ENCODE measurements at places on chromosomes 5 and 9. TPM values are rescaled to one million over a fixed set of nuclear protein-coding genes. Genes with fewer than 3 reads are reported as not detected.
A peak's percentile ranks its signal among the peaks of the same experiment; 100 is the strongest.

GRCh38 chr9:84697509-84698114 is 28.1 kb downstream of the NTRK2 start:
- H3K36me3 ChIP-seq: no peaks in the 10 kb centered on the region
- no peak overlapping the region for H3K27ac ChIP-seq

- H3K27me3 ChIP-seq: no peaks in the 10 kb centered on the region
- no peak overlapping the region for H3K27ac ChIP-seq
- no peak for DNase-seq
- no peaks in the 10 kb centered on the region for H3K4me1 ChIP-seq
Measured at GRCh38 chr5:149646564-149646963, 65.3 kb downstream of the ARHGEF37 start.

DNA sequence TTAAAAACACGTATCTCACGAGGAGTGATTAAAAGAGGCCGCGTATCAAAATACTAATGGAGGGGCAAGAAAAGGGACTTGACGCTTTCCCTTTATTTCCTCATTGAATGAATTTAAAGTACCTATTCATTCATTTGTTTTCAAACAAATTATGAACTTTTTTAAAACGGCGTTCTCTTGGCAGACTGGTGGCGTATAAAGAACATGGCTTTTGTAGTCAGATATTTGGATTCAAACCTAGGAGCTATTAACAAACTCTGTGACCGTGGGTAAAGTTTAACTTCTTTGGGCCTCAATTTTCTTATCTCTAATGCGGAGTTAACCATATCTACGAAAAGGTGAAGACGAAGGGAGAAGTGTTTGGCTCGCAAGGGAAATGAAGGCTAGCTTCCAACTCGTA is 876 bp downstream of the CAAP1 start:
- H3K36me3 ChIP-seq: no peaks in the 10 kb centered on the region
- peaks cover 26% of the 10 kb centered on the region for H3K4me1 ChIP-seq
- peak overlapping the region; percentile 98 for H3K27ac ChIP-seq
- no peaks in the 10 kb centered on the region for H3K27me3 ChIP-seq
- no peak for DNase-seq
- peak overlapping the region; percentile 89 for H3K4me3 ChIP-seq

Gene HRH2
- 22.0 TPM for total RNA-seq

GRCh38 chr9:104463864-104464263 is 40.2 kb upstream of the OR13F1 start:
- H3K36me3 ChIP-seq: no peaks in the 10 kb centered on the region
- no peaks in the 10 kb centered on the region for H3K27me3 ChIP-seq
- H3K4me3 ChIP-seq: no peak overlapping the region
- no peak for DNase-seq
- H3K4me1 ChIP-seq: no peaks in the 10 kb centered on the region

Gene GRM6
- not detected for total RNA-seq

DNA sequence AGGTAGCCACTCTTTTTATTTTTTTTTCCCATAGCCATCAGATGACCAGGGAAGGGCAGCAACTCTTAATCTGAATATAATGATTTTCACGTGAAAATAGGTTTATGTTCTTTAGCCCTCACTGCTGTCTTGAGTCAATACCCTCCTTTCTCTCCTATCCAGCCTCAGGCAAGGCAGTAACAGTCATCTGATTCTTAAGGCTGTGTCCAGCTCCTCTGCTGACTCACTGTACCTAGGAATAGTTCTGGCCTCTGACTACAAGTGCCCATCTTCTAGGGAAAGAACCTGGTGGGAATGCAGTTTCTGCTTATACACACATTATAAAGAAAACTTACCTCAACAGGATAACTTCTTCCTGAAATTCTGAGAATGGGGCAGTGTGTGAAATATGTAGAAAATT is 30.7 kb downstream of the DHX29 start:
- no peaks in the 10 kb centered on the region for H3K4me1 ChIP-seq
- H3K27ac ChIP-seq: no peak overlapping the region
- H3K36me3 ChIP-seq: no peaks in the 10 kb centered on the region
- no peak overlapping the region for H3K4me3 ChIP-seq

DNA sequence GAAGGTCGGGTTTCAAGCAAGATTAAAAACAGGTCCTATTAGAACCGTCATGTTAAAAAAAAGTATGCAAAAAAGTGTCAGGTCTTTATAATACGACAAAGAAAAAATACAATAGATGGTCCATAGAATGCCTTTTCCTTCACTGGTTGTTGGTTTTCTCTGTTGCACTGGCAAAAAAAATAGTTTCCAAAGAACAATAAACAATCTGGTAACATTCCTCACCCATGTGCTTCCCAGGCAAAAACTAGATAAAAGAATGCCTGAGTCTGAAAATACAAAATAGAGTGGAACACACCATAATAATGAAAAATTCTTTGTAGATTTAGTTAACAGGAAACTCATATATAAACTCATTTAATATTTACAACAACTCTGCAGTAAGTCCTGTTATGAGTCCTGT is 590.0 kb upstream of the DMAC1 start:
- H3K36me3 ChIP-seq: no peaks in the 10 kb centered on the region
- no peak overlapping the region for H3K4me3 ChIP-seq
- no peak for DNase-seq
- no peaks in the 10 kb centered on the region for H3K27me3 ChIP-seq

- no peaks in the 10 kb centered on the region for H3K27me3 ChIP-seq
- no peak for DNase-seq
- no peak overlapping the region for H3K4me3 ChIP-seq
Measured at GRCh38 chr5:6083311-6083978, 294.9 kb downstream of the MED10 start.

DNA sequence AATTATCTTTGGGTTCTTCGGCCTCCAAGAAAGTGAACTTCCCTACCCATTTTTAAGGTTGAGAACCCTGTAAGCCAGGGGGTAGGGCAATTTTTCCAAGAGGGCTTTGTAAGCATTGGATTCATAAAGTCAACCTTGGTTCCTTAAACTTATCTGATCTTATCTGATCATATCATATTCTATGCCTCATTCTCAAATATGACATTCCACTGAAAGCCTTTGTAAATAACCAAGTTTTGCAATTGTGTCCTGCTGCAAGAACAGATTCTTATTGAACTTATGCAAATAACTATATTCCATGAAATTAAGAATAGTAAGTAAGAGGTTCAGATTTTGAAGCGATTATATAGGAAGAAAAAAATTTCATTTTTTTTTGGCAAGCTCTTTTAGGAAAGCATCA is 649.5 kb downstream of the LRRC70 start:
- no peaks in the 10 kb centered on the region for H3K27me3 ChIP-seq
- no peak for DNase-seq
- H3K4me3 ChIP-seq: no peak overlapping the region
- no peaks in the 10 kb centered on the region for H3K36me3 ChIP-seq
- no peaks in the 10 kb centered on the region for H3K4me1 ChIP-seq

Gene PCDH1
- 65.0 TPM for total RNA-seq

Gene TLX3
- not detected for total RNA-seq

GRCh38 chr9:133375116-133375723 is 640 bp downstream of the SURF4 start:
- peak overlapping the region; percentile 97 for H3K27ac ChIP-seq
- H3K4me3 ChIP-seq: peak overlapping the region; percentile 91
- H3K27me3 ChIP-seq: no peaks in the 10 kb centered on the region

Gene LEAP2
- 1.2 TPM for total RNA-seq

Gene PDE6A
- total RNA-seq: not detected

Gene TAL2
- total RNA-seq: not detected

GRCh38 chr9:122286764-122287163 is 22.1 kb downstream of the MRRF start:
- H3K4me3 ChIP-seq: no peak overlapping the region
- no peaks in the 10 kb centered on the region for H3K27me3 ChIP-seq
- peak overlapping the region; percentile 21 for H3K27ac ChIP-seq
- H3K36me3 ChIP-seq: peaks cover 2% of the 10 kb centered on the region
- DNase-seq: no peak

DNA sequence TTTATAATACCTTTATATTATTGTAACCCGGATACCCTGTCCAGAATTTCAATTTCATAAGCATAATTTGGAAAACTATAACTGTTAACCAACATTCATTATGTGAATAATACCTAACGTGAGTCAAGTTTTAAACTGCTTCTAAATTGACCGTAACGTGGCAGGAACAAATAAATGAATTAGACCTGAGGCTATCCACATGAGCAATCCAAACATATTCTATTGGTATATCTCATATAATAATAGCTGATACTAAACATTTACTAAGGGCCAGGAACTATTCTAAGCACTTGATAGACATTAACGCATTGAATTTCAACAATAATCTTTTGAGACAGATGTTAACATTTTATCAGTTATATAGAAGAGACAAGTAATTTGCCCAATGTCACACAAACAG is 276.4 kb downstream of the MEF2C start:
- no peaks in the 10 kb centered on the region for H3K4me1 ChIP-seq
- H3K36me3 ChIP-seq: no peaks in the 10 kb centered on the region
- no peaks in the 10 kb centered on the region for H3K27me3 ChIP-seq
- no peak overlapping the region for H3K27ac ChIP-seq
- H3K4me3 ChIP-seq: no peak overlapping the region
- DNase-seq: no peak

GRCh38 chr9:90927496-90927895 is 125.9 kb downstream of the SYK start:
- H3K36me3 ChIP-seq: no peaks in the 10 kb centered on the region
- H3K27me3 ChIP-seq: no peaks in the 10 kb centered on the region
- no peaks in the 10 kb centered on the region for H3K4me1 ChIP-seq
